HT1080 (cell line): ENCODE measurements at places on chromosomes 13 and 19. TPM values are rescaled to one million over a fixed set of nuclear protein-coding genes. Genes with fewer than 3 reads are reported as not detected.

Gene PEX11G
- total RNA-seq: not detected in 2 replicates

Gene NR2C2AP
- 25.4 and 27.3 TPM in 2 replicates for total RNA-seq

Gene ZNF554
- 0.33 and 0.63 TPM in 2 replicates for total RNA-seq

Gene TOMM40
- 230 and 243 TPM in 2 replicates for total RNA-seq

Gene GRIK5
- not detected in 2 replicates for total RNA-seq

Gene CAB39L
- total RNA-seq: 1.5 and 2.1 TPM in 2 replicates

Gene NCAN
- total RNA-seq: 0.03 TPM in 1 of 2 replicates, not detected in the other

Gene CEACAM6
- total RNA-seq: not detected in 2 replicates

Gene ZNF253
- total RNA-seq: not detected in 2 replicates

Gene CCDC61
- total RNA-seq: 4.7 and 8.7 TPM in 2 replicates

Gene SIGLEC12
- total RNA-seq: not detected in 2 replicates

Gene APOC4
- not detected in 2 replicates for total RNA-seq

Gene NRTN
- 0.53 TPM in 1 of 2 replicates, not detected in the other for total RNA-seq

Gene SPTBN4
- 0.23 TPM in 1 of 2 replicates, not detected in the other for total RNA-seq
